ENCODE measurements at places on chromosomes 2 and 18. TPM values are rescaled to one million over a fixed set of nuclear protein-coding genes. Genes with fewer than 3 reads are reported as not detected.

The KCNJ13 gene
- not detected for total RNA-seq

The TSPYL6 gene
- total RNA-seq, result not detected

DNA sequence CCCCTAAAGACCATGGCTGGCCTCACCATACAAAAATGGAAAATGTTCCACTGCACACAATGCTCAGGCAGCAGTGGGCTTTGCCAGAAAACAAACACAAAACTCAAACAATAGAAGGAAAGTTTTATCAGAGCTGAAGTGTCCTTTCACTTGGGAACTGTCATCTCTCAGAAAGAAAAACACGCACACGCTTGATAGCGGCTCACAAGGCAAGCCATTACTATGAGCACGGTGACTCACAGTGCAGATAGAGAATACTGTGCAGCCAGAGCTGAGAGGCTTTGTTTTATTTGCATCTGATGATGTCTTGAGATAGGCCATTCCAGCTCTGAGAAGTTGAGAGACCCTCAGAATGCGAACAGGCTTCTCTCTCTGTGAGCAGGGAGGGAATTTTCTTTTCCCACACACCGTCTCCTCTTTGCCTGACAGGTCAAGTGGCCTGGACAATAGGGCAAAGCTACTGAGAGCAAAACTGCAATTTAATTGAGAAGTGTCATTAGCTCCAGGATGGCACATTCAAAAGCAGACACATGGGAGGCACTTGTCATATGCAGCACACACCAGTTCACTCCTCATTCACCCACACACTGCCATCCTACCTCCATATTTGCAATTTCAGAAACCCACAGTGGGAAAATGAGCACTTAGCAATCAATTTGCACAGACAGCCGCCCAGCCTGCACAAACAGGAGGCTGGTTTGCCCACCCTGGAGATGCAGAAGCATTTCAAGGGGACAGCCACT is 236.6 kb downstream of the SS18 start:
- no peak for DNase-seq

The TGOLN2 gene
- 64.7 TPM for total RNA-seq

DNA sequence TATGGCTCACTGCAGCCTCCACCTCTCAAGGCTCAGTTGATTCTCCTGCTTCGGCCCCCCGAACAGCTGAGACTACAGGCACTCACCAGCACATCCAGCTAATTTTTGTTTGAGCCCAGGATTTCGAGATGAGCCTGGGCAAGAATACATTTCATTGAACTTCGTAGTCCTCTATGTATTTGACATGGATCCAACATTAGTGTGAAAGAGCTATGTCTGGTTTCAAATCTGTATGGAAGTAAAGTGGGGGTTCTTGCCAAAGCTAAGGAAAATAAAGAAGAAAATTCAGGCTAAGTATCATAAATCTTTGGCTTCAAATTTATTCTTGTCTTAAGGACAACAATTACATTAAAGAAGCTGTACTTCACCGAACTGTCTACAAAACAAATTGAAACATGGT is 1291.7 kb upstream of the CRIM1 start:
- no peak for DNase-seq

- no peak for DNase-seq
These were observed 156.0 kb downstream of the TGIF1 start for GRCh38 chr18:3605954-3606443.

- no peak for DNase-seq
These were observed 1.4 kb downstream of the LBH start for GRCh38 chr2:30232801-30233130.

GRCh38 chr2:205605638-205606304 is 76.5 kb upstream of the NRP2 start:
- no peak for DNase-seq

DNA sequence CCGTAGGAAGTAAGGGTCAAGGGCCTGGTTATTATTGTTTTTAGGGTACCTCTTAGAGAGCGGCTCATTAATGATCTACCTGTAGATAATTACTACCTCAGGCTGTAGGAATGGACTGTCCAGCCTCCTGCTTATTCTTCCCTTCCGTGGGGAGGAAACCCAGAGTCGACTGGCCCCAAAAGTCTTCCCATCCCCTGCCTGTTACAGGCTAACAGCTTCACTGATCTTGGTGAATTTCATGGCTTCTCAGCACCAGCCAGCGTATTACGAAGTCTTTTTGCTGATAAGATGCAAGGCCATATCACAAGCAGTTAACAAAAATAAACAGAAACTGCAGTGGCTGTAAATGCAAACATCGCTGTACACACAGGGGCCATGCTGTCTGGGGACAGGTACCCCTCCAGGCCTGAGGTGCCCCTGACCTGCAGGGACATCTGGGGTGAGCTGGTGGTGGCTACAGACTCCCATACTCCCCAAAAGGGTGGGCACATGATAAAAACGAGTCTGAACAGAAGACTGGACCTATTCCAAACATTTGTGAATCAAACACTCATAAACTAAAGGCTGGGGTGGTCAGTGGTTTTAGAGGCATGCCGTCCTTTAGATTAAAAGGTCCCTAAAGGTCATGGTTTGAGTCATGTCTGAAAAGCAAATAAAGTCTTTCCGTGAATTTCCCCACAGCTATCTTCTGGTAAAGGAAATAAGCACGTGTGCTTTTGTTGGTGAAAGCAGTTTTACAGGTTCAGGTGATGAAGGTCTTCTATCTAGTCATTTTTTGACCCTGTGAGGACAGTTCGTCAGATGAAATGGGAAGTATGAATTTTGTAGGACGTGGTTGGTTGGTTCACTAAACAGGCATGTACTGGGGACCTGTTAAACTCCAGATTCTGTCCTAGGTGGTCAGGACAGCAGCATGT is 36.7 kb downstream of the TTC39C start:
- peak; percentile 27 for DNase-seq

- no peak for DNase-seq
These were observed 7.5 kb upstream of the GBX2 start for GRCh38 chr2:236175548-236176150.

GRCh38 chr18:49681387-49681786 is 119.5 kb downstream of the LIPG start:
- no peak for DNase-seq

GRCh38 chr2:148102641-148103040 is 81.8 kb downstream of the MBD5 start:
- no peak for DNase-seq

DNA sequence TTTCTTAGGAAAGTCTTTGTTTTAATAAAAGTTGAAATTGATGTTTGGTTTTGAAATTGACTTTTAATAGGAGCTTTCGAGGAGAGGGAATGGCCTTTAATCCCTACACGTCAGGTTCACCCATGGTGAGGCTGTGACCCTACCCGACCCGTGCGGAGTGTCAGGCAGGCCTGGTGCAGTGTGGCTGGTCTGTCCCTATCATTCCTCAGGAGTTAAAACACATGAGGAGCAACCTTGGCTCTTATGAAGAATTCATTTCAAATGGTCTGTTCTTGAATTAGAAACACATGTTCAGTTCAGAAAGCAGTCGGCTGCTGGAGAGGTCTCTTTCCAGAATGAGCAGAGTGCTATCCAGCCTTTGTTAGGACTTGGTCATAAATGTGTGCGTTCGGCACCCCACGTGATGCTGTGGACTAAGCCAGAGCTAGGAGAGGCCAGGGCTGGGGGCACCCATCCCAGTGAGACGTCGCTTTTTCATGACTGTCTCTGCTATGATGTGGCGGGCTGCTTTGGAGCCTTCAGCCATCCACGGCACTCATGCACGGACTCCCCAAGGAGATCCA is 54.7 kb downstream of the EMILIN2 start:
- DNase-seq, result no peak

DNA sequence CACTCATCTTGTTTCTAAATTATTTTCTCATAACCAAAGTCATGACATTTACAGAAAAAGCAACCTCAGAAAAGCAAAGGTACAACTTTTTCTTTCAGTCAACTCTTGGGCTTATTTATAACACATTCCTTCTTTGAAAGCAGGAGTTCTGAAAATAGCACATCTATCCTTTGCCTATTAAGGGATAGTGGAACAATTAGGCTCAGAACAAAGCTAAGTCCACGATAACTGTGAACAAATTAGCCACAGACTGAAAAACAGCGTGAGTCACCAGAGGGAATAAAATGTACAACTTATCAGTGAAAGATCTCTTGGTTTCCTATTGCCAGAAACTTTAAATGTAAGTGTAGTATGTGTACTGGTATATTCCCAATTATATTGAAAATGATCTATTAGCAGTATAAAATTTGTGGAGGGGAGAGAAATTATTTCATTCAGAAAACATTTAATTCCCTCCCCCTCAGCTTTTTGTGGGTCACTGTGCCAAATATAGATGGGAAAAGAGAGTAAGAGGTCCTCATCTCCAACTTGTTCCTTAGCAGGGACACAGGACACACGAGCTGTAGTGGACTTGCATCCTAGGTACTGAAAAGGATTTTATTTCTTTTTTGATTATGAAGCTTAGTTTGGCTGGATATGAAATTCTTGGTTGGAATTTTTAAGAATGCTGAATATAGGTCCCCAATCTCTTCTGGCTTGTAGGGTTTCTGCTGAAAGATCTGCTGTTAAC is 15.4 kb upstream of the MATN3 start:
- no peak for DNase-seq

DNA sequence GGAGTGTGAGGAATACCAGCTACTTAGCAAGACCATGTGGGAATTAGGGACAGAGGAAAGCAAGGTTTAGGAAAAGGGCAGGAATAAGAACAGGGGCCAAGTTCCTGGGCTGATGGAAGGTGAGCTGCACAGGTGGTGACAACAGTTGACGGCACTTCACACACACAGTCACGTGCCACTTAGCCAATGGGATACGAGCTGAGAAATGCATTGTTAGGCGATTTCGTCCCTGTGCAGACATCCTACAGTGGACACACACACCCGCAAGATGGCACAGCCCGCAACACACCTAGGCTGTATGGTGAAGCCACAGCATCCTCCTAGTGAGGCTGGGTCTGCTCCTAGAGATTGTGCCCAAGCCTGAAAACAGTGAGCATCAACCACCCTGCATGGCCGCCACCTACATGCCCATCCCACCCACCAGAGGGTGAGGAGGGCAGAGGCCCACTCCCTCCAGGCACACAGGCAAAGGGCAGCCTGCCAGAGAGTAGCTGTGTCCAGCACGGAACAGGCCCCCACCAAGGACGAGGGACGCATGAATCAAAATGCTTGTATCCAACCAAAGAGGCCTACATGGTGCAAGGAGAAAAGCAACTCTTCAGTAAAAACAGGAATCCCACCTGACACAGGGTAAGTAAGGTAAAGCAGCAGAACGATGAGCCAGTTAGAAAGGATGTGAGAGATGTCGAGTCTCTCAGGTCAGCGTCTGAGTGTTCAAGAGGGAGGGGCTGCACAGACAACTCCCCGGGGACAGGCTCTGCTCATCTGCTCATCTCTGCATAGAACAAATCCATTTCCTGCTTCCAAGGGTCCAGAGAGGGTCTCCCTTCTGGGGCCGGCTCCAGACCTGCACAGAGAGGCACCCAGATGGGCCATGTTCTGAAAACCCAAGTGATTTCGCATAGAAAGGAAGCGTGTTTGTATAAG is 51.3 kb downstream of the ZNF516 start:
- DNase-seq, result no peak

The LYG1 gene
- 0.21 TPM for total RNA-seq

The UXS1 gene
- total RNA-seq, result 22.9 TPM

The VWC2L gene
- not detected for total RNA-seq

The SH3RF3 gene
- total RNA-seq, result 8.8 TPM

The RBM44 gene
- total RNA-seq, result 0.56 TPM

- DNase-seq, result no peak
These were observed 416.8 kb downstream of the CMPK2 start for GRCh38 chr2:6448893-6449292.

The YIPF4 gene
- 28.1 TPM for total RNA-seq

All from GM12878 (cell line).